BJ (cell line): ENCODE measurements at places on chromosomes 11 and 22.

GRCh38 chr22:35638410-35638809, 9.8 kb upstream of the APOL6 start:
- DNase-seq: peak; percentile 85

- no peak for DNase-seq
Measured at GRCh38 chr22:31046539-31047226, 34.4 kb upstream of the SMTN start.

- DNase-seq: no peak
Measured at GRCh38 chr11:75938543-75938942, 123.5 kb downstream of the UVRAG start.

GRCh38 chr11:1563149-1563638, 8.9 kb downstream of the DUSP8 start:
- no peak for DNase-seq

DNA sequence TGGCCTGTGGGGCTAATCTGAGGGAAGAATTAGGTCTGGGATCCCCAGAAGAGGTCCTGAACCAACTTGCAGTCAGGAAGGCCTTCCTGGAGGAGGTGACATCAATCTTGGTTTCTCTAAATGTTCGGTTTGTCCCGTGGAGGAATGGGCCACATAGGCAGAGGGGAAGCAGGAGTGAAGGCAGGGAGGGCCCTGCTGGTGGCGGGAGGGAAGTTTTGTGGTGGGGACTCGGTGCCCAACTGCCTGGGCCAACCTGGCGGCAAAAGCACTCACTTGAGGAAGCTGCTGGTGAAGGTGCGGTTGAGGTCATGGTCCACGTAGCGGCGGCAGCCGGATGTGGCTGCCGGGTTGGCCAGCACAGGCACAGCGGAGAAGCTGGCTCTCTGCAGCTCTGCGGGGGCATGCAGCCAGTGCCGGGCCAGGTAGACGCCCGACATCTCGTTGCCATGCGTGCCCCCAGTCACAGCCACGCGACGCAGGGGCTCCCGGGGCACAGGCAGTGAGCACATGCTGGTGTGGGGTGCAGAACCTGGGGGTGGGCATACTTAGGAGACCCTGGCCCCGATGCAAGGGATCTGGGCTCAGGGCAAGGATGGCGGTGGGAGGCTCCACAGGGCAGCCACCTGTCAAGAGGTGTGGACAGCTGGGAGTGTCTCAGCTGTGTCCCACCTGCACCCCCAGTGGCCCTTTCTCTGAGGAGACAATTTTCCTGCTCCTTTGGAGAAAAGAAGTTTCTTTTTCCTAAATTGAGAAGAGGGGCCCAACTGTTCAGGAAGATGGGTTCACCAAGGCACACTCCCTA, 3.8 kb downstream of the ACY3 start:
- no peak for DNase-seq

GRCh38 chr11:27427183-27427980, 45.2 kb downstream of the LGR4 start:
- DNase-seq: no peak

- DNase-seq: no peak
Measured at GRCh38 chr11:7605186-7605943, 67.9 kb downstream of the CYB5R2 start.

- no peak for DNase-seq
Measured at GRCh38 chr11:130455483-130456127, 7.2 kb downstream of the ADAMTS15 start.

DNA sequence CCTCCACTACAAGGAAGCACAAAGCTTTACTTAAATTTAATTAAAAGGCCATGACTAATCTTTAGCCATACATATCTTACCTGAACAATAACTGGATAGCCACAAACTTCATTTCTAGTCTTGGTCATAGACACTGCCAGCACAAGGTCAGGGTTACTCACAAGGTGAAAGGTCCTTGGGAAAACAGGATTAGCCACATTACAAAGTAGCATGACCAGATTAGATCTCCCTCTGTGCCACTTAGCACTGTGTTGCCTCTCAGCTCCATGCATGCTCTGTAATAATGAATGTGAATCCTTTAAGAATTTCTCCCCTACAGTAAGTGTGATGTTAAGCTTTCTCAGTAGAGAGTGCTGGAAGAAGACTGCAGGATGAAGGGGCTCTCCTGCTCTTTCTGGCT, 325.1 kb upstream of the MPPED2 start:
- no peak for DNase-seq

DNA sequence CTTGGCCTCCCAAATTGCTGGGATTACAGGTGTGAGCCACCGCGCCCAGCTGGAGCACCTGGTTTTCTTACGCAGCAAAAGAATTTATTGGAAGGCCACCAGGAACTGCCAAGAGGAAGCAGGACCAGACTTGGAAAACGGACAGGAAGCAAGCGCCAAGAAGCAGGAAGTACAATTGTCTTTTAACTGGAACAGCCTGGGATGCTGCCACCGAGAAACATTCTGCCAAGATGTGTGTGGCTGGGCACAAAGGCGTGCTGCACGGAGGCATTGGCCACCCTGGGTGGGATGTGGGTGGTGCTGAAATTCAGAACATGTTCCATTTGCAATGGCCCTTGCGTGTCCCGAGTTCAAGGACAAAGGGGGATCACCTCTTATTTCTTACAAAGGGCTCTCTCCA, 15.4 kb downstream of the SLC3A2 start:
- no peak for DNase-seq

- no peak for DNase-seq
Measured at GRCh38 chr11:46524201-46524770, 69.5 kb downstream of the AMBRA1 start.

DNA sequence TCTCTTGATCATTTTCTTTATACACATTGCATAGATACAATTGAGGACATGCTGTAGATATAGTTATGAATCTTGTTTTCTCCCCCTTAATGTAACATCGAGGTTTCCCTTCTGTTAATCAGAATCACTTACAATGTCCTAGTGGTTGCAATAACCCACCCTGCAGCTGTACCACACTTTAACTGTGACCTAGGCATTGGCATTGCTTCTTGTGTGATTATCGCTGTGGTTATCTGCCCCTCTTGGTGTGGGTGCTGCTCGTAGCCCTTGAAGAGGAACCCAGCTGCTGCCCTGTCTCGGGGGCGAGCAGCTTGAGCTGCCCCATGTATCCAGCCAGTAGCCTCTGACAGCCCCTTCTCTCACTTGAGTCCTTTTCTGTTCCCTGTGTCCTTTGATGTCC, 1.5 kb downstream of the DGAT2 start:
- no peak for DNase-seq

GRCh38 chr22:45552580-45553350, 50.1 kb downstream of the FBLN1 start:
- peak; percentile 79 for DNase-seq

DNA sequence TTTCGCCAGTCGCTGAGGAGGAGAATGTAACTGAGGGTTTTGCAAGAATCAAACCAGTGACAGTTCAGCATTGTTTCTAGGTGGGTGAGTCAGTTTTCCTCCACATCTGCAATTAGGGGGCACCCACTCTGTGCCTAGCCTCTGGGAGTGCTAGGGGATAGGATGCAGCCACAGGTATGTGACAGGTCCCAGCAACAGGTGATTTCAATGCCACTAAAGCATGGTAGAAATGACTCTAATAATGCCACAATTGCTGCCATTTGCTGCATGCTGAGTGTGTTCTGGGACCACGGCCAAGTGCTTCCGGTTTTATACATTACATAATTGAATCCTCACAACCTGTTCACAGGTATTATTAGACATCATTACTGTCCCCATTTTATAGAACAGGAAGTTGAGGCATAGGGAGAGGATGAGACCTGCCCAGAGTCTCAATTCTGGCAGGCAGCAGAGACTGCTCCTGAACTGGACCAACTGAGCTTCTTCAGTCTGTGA, 556 bp downstream of the CRYBB2 start:
- no peak for DNase-seq

DNA sequence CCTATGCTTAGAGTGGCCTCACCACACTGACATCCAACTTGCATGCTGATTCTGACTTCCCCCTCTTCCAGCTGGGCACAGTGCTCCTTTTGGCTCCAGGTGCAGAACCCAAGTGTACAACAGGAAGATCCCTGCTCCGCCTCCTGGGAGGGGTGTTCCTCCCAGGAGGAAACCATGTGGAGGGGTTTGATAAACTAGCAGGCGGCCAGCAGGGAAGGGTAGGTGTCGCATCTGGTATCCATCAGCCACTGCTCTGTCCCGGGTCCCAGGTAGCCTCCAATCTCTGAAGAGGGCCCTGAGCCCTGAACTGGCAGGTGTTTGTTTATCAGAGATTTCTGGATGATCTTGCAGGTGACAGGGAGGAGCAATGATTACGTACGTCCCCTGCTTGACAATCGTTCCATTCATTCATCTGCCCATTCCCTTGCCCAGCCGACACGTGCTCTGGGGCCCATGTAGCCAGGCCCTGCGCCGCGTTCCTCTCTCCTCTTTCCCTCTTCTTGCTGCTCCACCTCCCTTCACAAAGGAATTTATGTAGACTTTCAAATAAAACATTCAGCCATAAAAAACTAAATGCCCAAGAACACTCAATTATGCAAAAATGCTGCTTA, 41.2 kb upstream of the MICAL2 start:
- no peak for DNase-seq

- DNase-seq: no peak
Measured at GRCh38 chr22:27971926-27972325, 52.9 kb upstream of the PITPNB start.

GRCh38 chr11:85182441-85183387, 444.4 kb downstream of the DLG2 start:
- DNase-seq: no peak
